ENCODE measurements at places on chromosomes 3 and 15. TPM values are rescaled to one million over a fixed set of nuclear protein-coding genes. Genes with fewer than 3 reads are reported as not detected.

Gene FBXW12
- total RNA-seq: 0.23 TPM

Gene EPHB1
- 6.8 TPM for total RNA-seq

Gene MME
- total RNA-seq: 160 TPM

Gene SPTSSB
- total RNA-seq: 7.4 TPM

Data from metanephros (tissue), 2 donors.